ENCODE measurements at places on chromosomes 3 and 15.
A peak's percentile ranks its signal among the peaks of the same experiment; 100 is the strongest.

GRCh38 chr3:104145164-104145563, 1221.5 kb upstream of the ALCAM start:
- DNase-seq = no peak

GRCh38 chr15:100055821-100056220, 286.0 kb downstream of the ADAMTS17 start:
- no peak for DNase-seq

- peak; percentile 49 for DNase-seq
Measured at GRCh38 chr3:106534206-106534605, 665.4 kb upstream of the CBLB start.

DNA sequence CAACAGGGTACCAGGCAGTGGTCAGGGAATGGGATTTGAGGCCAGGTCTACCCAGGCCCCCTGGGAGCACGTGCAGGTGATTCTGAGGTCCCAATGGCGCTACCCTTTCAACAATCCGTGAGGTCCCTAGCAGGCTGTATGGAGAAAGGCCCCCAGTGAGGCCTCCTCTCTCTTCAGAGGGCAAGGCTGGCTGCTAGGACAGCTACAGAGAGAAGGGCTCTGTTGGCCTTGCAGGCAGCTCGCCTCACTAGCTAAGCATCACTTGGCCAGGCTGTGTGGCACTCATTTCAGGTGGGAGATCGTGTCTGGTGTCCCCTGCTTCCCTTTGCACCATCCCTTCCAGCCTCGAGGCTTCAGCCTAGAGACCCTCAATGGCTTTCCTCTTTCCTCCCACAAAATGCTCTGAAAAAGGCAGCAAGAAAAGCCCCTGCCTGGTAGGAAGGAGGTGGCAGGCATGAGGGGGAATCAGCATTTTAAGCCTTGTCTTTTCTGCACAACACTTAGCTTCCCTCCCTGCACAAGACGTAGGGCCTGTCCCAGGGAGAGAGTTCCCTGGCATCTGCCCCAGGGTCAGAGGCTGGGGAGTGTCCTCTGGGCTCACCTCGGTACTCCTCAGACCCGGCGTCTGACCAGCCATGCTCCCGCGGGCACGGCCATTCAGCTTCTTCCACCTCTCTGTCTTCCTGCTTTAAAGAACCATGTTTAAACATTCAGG, 111.8 kb downstream of the ASB7 start:
- DNase-seq = no peak

DNA sequence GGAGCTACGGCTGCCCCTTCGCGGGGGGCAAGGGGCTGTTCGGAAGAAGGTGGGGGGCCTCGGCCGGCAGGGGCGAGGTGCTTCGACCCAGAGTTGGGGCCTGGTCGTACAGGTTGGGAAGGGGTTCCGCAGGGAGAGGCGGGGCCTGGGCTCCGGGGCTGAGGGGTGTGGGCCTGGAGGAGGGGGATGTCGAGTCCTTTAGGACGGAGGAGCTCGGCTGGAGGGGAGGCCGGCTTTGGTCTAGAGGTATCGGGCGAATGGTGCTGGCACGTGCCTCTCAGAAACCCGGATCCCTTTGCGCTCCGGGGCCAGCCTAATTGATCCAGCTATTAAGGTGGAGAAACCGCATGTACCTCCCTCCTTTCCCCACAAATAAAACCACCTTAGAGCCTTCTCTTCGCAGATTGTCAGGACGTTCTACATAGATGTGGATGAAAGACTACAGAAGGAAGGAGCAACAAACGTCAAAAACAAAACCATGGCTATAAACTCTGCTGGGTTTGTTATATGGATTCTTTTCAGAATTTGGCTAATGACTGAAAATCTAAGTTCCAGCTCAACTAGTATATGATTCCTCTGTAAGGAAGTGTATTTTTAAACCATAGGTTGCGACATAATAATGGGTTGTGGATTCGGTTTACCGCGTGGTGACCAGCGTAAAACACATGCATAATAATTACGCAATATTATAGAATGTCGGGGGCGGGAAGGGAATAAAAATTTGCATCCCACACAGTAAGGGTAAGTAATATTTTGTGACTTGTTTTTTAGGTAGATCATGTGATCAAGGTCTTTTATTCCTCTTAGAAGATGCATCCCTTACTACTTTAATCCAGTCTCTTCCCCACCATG, 644 bp upstream of the NGLY1 start:
- no peak for DNase-seq

DNA sequence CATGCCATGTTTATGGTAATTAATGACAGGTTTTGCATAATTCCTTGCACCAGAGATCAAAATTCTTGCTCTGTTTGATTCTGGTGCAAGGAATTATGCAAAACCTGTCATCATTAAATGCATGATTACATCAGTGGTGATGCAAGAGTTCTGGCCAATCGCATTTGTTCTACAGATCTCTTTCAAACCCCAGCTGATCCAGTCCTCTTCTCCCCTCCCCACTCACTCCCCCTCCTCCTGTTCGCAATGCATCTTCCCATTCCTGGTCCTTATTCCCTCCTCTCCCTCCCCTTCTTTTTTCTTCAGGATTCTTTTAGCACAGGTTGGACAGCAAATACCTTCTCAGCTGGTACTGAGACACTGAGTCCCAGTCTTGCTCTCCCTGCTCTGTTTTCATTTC, 82.1 kb downstream of the GABRB3 start:
- no peak for DNase-seq

DNA sequence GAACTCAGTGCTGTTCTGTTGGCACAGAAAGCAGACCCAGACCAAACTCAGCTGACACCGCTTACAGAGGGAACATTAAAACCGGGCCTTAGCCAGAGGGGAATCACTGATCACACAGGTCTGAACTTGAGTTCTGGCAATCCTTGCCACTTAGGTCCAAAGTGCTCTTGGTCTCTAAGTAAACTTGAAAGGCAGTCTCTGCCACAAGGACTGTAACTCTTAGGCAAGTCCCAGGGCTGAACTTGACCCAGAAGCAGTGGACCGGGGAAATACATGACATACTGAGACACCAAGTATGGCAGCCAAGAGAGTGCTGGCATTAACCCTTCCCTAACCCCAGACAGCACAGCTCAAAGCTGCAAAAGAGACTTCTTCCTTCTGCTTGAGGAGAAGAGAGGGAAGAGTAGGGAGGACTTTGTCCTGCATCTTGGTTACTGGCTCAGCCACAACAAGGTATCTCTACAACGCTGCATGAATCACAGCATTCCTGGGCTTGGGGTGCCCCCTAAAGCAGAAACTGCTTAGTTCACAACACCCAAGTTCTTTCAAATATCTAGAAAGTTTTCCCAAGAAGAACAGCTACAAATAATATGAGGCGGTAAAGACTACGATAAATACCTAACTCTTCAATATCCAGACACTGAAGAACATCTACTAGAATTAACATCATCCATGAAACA, 32.5 kb downstream of the NAALADL2 start:
- no peak for DNase-seq

GRCh38 chr15:75599401-75599800, 20.3 kb upstream of the PTPN9 start:
- DNase-seq = no peak

DNA sequence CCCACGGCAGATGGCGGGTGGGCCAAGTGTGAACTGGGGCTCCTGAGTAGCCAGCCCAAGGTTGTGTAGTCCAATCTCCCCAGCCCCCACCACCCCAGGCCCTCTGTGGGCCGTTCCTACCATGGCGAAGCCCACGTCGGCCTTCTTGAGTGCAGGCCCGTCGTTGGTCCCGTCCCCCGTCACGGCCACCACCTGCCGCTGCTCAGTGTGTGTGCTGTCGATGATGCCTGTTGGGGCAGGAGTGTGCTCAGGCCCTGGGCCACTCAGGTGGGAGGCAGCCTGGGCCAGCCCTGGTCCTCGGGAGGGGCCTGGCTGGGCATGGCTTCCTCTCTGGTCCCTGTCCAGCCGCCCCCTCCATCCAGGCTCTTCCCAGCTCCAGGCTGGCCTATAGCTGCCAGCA, 25.0 kb upstream of the SEC13 start:
- no peak for DNase-seq

GRCh38 chr3:99365396-99365795, 273.0 kb upstream of the COL8A1 start:
- no peak for DNase-seq

- DNase-seq = no peak
Measured at GRCh38 chr15:29690765-29691475, 131.3 kb downstream of the TJP1 start.

GRCh38 chr3:97839944-97840343, 18.1 kb downstream of the CRYBG3 start:
- DNase-seq = no peak

- DNase-seq = no peak
Measured at GRCh38 chr3:70824078-70824477, 511.6 kb upstream of the MDFIC2 start.

DNA sequence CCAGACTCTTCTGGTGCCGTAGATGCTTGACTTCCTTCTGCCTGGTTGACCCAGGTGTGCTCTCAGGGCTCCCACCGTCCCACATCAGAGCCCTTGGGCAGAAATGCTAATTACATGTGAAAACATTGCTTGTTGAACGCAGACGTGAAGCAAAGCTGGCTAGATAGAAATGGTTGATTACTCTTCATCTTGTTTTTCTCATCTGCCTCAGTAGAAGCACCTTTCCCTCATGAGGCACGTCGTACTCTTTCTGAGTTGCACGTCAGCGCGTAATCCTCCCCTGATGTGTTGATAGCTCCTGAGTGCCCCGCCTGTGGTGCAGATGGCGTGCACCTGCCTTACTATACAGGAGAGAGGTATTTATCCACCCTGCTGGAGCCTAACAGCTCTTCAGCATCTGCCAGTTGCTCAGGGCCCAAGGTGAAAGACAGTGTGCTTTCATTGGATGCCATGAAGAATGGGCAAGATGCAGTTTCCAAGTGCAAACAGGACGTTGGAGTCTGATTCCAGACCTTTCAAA, 18.1 kb downstream of the MAP6D1 start:
- no peak for DNase-seq

GRCh38 chr3:142356818-142357217, 91.0 kb downstream of the XRN1 start:
- no peak for DNase-seq

GRCh38 chr3:120052225-120052624, 42.0 kb downstream of the GSK3B start:
- no peak for DNase-seq

GRCh38 chr3:155013427-155013826, 66.7 kb upstream of the MME start:
- no peak for DNase-seq

GRCh38 chr3:150744041-150744918, 18.7 kb downstream of the SIAH2 start:
- no peak for DNase-seq

DNA sequence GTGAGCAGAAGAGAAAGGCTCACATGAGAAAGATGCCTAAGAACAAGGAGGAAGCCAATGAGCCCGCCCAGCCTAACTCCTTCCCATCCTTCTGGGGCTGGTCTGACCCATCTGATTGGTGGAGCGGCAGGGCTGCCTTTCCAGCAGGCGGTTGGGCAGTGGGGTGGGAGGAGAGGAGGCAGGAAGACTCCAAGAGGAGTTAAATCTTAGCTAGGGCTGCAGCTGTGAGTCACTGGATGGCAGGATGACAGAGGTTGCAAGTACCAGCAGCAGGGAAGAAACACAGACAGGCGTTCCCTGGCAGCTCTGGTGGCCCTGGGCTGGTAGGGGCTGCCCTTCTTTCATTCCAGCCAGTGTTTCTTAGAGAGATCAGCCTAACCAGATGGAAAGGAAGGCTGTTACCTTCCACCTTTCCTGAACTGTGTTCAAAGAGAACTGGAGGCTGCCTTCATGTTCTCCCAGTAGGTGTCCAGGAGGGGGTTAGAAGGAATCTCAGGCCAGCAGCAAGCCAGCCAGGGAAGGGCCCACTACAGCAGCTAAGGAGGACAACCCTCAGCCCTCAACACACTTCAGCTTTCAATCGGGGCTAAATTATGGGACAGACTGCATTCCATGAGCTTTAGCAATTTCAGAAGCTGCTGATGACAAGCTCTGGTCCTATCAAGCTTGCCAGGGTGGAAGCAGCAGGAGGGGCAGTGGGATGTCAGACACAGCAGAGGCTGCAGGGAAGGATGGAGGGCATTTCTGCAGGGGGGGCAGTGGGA, 50.3 kb downstream of the CHSY1 start:
- no peak for DNase-seq

DNA sequence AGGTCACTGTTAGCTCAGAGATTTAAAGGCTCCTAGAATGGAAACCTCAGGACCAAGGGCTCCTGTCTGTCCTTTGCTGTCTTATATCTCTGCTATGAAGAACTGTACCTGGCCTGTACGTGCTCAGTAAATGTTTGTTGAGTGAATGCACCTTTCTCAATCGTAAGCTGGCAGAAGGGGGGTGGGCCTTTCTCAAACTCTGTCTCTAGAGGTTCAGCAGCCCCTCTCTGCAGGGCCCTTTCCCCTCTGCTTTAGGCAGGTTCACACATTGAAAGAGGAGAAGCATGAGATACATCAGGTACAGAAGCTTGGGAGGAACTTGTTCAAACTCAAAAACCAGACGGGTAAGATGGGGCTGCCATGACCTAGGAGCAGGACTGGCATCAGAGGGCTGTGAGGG, 155.6 kb downstream of the GOLGA6L4 start:
- DNase-seq = no peak

DNA sequence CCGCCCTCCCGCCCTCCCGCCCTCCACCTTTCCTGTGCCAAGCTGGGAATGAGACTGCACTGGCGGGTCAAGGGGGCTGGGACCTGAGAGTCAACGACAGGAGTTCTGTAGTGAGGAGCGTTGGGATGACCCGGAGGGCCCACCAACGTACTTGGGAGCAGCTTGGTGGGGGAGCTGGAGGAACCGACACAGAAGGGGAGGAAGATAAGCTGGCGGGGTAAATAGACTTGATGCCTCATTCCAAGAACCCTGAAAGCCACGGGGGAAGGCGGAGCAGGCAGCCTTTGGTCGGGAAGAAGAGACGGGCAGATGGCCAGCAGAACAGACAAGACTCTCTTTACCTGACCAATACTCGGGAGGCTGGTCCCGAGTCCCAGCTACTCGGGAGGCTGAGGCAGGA, 277 bp downstream of the FMN1 start:
- DNase-seq = no peak

DNA sequence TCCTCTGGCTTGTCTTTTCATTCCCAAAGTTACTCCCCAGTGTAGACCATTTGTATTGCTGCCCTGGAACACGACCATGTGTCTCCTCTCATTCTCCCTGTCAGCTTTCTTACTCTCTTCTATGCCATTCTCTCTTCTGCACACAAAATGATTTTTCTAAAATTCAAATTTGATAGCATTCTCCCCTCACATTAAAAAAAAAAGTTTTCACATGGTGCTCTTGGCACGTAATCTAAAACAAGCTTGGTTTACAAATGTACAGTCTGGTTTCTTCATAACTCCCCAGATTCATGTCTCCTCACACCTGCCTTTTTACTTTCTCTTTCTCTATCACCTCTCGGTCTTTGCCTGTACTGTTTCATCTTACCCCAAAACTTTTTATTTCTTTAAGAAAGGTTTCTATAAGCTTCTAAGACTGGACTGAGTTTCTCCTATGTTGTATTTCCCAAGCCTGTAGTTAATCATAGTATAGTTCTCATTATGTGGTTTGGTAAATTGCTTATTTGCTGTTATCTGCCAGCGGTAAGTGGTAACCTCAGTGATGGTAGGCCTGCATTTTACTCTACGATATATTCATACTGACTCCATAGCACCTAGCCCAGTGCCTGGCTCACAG, 31.2 kb downstream of the BCHE start:
- DNase-seq = no peak

GRCh38 chr3:156216216-156216615, 95.8 kb downstream of the KCNAB1 start:
- DNase-seq = no peak

GRCh38 chr3:133853925-133854227, 41.8 kb downstream of the RAB6B start:
- no peak for DNase-seq
